ENCODE measurements at places on chromosomes 5 and 9. TPM values are rescaled to one million over a fixed set of nuclear protein-coding genes. Genes with fewer than 3 reads are reported as not detected.

The DAB2 gene
- total RNA-seq = 23.4 TPM

The PCDHGA10 gene
- 12.0 TPM for total RNA-seq

The RPL37 gene
- total RNA-seq = 1,054 TPM

The ENTPD8 gene
- 0.16 TPM for total RNA-seq

The FAM221B gene
- not detected for total RNA-seq

- DNase-seq = no peak
Measured at GRCh38 chr5:59218424-59219045, 635.7 kb downstream of the RAB3C start.

- DNase-seq = no peak
Measured at GRCh38 chr5:77251921-77252320, 41.4 kb downstream of the PDE8B start.

GRCh38 chr9:33436445-33436844, 10.9 kb downstream of the AQP3 start:
- no peak for DNase-seq

DNA sequence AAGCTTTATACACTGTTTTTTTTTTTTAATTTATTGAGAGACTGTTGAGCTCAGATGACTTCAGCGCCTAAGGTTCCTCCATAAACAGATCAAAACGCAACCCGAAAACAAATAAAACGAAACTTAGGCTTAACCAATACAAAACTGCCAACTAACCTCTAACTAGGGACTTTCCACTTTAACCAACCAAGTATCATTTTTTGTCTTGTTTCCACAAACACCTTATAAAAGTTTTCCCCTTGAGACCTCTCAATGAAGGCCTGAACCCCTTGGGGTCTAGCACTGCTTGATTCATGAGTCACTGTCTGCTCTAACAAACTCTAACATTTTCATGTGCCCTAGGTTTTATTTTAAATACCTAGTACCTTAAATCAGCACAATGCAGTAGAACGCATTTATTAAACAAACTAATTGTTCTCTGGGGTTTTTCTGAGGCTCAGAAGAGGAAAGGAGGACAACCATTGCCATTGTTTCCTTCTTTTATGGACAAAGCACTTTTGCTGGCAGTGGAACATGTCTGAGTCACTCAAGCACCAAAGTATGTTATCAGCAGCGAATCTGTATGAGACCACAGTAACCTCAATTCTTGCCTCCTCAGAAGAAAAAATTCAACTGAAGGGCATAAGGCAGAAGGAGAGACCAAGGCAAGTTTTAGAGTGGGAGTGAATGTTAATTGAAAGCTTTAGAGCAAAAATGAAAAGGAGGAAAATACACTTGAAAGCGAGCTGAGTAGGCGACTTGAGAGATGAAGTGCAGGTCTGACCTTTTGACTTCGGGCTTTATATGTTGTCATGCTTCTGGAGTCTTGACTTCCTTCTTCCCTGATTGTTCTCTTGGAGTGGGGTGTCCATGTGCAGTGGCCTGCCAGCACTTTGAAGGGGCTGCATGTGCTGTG, 97.7 kb upstream of the HCN1 start:
- no peak for DNase-seq

- no peak for DNase-seq
Measured at GRCh38 chr5:158623971-158624370, 475.7 kb downstream of the EBF1 start.

DNA sequence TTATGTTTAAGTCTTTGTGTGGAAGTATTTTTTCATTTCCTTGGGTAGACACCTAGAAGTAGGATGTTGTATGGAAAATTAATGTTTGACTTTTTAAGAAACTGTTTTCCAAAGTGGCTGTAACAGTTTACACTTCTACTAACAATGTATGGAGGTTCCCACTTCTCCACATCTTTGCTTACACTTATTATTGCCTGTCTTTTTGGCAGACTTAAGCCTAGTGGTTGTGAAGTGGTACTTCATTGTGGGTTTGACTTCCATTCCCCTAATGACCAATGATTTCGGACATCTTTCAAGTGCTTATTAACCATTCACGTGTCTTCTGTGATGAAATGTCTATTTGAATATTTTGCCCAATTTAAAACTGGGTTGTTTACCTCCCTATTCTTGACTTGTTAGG, 91.5 kb upstream of the CDKN2B start:
- no peak for DNase-seq

DNA sequence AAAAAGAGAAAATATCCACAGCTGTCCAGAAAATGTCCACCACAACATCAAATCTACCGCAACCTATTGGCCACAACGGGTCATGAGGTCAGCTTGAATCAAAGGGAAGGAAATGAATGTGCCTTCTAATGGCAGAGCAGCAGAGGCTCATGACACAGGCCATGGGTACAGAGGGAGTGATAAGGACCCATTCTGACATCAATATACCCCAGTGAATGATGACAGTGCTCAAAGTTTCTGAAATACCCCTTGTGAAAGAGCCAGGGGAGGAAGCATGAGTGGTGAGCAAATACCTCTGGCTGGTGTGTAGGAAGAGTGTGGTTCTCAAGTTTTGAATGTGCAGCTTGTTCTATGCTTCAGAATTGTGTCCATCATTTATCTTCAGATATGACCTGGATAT, 348.2 kb downstream of the IRX1 start:
- DNase-seq = no peak

DNA sequence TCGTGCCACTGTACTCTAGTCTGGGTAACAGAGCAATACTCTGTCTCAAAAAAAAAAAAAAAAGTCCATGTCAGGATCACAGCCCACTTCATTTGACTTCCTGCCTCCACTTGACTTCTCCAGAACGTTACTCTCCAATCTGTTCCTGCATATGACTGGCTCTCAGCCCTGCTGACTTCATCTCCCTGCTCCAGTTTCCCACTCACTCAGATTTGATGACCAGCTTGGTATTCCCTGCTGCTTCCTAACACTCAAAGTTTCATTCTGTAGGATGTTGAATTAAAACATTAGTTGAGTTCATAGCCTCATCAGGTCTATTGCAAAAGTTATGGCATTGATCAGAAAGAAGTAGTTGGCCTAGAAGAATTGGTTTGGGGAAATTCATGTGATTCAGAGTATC, 52.3 kb downstream of the UGCG start:
- DNase-seq = no peak

DNA sequence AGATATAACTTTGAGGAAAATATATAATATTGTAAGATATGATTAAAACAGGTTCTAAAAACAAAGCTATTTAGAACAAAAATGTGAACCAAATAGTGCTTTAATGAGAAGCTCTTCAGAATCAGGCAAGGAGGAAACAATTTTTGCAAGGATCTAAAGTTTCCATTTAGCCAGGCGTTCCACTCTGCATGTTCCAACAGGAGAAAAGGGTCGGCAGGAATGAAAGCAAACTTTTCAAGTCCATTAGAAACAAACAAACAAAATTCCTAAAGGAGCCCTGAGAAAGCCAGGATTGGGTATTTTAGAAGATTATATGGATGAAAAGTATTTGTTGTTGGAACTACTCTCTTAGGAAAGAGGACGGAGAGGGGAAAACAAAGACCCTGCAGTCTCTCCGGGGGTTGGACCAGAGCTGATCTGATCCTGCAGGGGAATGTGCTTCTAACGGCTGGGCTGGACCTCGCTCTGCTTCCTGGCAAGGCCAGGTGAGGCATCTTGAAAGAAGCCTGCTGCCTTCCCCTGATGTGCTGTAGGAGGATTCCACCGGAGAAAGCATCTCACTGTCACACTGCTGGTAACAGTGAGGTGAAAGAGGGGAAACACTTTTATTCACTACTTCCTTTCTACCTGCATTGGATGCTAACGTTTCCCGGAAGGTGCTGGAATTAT, 94.6 kb downstream of the PRRT1B start:
- no peak for DNase-seq

DNA sequence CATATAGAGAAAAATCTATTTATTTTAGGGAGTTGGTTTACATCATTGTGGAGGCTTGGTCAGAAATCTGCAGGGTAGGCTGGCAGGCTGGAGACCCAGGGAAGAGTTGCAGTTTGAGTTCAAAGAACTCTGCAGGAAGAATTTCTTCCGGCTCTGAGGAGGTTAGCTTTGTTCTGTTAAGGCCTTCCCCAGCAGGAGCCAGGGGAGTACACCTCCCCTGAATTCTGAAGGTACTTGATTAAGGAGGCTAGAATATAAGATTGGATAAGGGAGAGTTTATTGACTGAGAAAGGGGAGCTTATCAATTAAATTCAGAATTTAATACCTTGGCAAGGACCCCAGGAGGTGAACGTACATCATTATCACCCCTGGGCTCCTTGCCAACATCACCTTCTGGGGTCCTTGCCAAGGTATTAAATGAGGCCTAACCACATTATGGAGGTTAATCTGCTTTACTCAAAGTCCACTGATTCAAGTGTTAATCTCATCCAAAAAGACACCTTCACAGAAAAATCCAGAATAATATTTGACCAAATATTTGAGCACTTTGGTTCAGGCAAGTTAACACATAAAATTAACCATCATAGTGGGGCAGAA, 351.7 kb downstream of the CWC27 start:
- no peak for DNase-seq

- DNase-seq = no peak
Measured at GRCh38 chr5:99179206-99179605, 250.4 kb upstream of the CHD1 start.

GRCh38 chr5:144547098-144547499, 376.4 kb downstream of the KCTD16 start:
- DNase-seq = no peak
